ENCODE measurements at places on chromosomes 6 and 20.
A peak's percentile ranks its signal among the peaks of the same experiment; 100 is the strongest.

GRCh38 chr6:20893412-20893811 is 359.2 kb downstream of the CDKAL1 start:
- DNase-seq, result no peak

GRCh38 chr6:13038741-13039190 is 289.6 kb downstream of the TBC1D7 start:
- no peak for DNase-seq

- no peak for DNase-seq
These were observed 27.7 kb downstream of the BFSP1 start for GRCh38 chr20:17503301-17504065.

DNA sequence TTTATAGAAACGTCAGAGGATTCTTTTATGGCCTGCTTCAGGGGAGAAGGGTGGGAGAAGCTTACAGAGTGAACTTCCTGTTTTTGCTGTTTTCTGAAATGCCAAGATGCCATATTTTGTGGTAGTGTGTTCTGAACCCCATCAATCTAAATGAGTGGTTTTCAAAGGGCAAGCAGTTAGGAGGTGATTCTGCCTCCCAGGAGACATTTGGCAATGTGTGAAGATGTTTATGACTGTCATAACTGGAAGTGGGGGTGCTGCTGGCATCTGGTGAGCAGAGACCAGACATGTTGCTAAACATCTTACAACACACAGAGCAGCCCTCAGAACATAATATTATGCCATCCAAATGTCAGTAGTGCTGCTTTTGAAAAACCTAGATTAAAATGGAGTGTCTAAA is 6.0 kb upstream of the PRL start:
- no peak for DNase-seq

GRCh38 chr6:89198235-89198634 is 18.9 kb downstream of the GABRR1 start:
- DNase-seq, result no peak

GRCh38 chr20:52823303-52823702 is 148.9 kb upstream of the TSHZ2 start:
- no peak for DNase-seq

DNA sequence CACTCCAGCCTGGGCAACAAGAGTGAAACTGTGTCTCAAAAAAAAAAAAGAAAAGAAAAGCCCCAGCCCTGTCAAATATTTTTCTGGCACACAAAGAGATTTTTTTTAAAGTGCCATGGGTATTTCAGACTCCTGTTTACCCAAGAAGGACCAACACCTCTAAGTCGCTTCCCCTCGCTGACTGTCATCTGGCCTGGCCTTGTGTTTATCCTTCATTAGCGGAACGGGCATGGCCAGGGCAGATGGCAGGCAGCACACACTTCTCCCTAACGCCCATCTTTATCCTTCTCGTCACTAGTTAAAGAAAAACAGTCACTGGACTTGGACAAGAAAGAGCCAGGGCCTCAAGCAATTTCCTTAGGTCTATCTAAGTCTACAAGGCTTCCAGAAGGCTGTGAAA is 7.3 kb upstream of the CBFA2T2 start:
- DNase-seq, result peak; percentile 27

Measured in NCI-H510A (cell line).